ENCODE measurements at places on chromosomes 3 and 15.

DNA sequence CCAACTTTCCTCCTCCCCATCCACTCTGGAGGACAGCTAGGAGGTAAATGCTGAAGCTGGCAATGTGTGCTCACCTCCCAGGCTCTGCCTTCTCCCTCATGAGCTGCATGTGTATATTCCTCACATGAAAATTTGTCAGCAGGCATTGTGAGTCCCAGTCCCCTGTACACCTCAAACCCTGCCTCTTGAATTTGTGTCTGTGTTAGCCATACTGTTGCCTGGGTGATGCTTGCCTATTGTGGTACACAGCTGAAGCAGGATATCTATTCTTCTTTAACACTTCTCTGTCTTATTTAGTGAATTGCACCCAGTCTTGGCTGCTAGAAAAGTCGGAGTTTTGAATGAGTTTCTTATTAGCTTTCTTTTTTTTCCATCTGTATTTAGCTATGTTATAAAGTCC lies 586.0 kb upstream of the TGFBR2 start:
- DNase-seq, result no peak

- DNase-seq, result no peak
Measured at GRCh38 chr3:42014921-42015533, 53.1 kb upstream of the ULK4 start.

- DNase-seq, result no peak
Measured at GRCh38 chr15:25741256-25741580, 121.9 kb downstream of the ATP10A start.

DNA sequence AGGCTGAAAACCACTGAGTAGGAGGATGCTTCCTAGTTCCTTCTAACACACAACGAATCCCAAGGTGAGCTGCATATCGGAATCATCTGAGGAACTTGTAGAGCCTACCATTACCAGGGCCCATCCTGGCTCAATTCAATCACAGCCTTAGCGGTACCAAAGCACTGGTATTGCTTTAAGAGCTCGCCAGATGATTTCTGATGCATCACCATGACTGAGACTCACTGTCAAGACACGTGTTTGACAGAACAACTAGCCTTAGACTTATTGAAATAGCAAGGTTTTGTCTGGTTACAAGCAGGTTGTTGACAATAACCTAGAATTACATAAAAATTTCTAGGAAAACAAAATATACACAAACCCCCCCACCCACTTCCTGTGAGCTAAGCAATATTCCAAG lies 68.5 kb downstream of the CBLB start:
- DNase-seq, result no peak

All from RWPE1 (cell line).